Activated naive CD4-positive, alpha-beta T cell treated with anti-CD3 and anti-CD28 coated beads, Interleukin-2, amount 50 U/mL, for 72 hours (primary cell): ENCODE measurements at places on chromosomes 5 and 9. TPM values are rescaled to one million over a fixed set of nuclear protein-coding genes. Genes with fewer than 3 reads are reported as not detected.
A peak's percentile ranks its signal among the peaks of the same experiment; 100 is the strongest.

DNA sequence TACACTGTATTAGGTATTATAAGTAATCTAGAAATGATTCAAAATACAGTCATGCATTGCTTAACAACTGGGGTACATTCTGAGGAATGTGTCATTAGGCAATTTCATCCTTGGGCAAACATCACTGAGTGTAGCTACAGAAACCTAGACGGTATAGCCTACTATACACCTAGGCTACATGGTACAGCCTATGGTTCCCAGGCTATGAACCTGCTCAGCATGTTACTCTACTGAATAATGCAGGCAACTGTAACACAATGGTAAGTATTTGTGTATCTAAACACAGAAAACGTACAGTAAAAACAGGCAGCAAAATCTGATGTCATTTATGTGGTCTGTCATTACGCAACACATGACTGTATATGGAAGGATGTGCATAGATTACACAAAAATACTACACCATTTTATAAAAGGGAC, 96.8 kb downstream of the RAPGEF6 start:
- DNase-seq: no peak

- no peak for DNase-seq
Measured at GRCh38 chr9:70398145-70398556, 16.3 kb downstream of the KLF9 start.

- no peak for DNase-seq
Measured at GRCh38 chr5:79069488-79070349, at the start of the genes BHMT2 and DMGDH. Gene BHMT2 (plus strand): TSS chr5:79069767. CDS start chr5:79069783, 16 bp downstream. Gene DMGDH (minus strand): TSS chr5:79069674. CDS start chr5:79069620, 54 bp downstream.

MARCHF3 gene
- total RNA-seq: 4.8 TPM

DNA sequence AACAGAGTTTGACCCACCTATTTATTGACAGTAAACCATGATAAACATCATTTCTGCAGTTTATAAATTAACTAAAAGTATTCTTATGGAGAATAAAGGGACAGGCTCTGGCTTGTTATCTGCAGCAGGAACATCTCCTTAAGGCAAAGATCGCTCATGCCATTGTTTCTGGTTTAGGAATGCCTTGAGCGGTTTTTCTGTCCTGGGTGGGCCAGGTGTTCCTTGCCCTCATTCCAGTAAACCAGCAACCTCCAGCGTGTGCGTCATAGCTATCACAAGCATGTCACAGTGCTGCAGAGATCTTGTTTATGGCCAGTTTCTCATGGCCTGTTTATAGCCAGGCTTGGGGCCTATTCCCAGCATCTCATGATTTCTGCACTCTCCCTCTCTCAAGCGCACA, 521.7 kb downstream of the HINT1 start:
- DNase-seq: no peak

DNA sequence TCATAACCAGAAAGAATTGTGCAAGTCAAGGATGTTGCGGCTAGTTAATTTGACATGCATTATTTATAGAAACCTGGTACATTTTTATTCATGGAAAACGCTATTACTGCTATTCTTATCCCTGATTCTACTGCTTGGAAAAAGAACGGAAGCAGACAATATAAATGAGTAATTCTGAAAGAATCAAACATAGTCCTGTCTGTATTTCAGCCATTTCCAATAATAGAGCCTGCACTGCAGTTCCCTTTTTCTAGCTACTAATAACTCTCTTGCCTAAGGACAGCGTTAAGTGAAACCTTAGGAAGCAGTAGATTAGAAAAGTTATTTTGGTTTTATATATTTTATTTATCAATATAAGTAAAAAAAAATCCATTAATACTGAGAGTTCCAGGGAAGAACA, 414.9 kb downstream of the CYLC2 start:
- DNase-seq: no peak

GRCh38 chr5:114360816-114361723, 800 bp upstream of the KCNN2 start:
- peak; percentile 2 for DNase-seq

- no peak for DNase-seq
Measured at GRCh38 chr5:122498163-122498562, 186.1 kb downstream of the SNCAIP start.

GRCh38 chr9:9202276-9202675, 1402.7 kb upstream of the DMAC1 start:
- no peak for DNase-seq

DNA sequence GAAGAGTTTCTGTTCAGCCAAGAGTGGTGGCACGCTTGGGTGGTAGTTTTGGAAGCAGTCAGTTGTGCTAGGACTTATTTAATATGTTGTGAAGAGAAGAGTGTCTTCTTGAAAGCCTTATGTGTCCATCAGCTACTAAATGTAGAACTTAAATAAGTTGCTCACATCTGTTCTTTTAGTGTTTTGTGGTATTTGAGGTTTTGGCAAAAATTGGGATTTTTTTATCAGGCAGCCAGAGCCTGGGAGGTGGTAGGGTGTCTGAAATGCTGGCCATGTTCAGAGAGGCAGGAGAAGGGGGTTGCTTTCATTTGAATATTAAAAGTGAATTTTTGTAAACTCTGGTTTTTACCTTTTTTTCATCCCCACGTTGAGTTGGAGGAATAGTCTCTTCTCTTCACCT, 24.2 kb upstream of the ZBTB34 start:
- DNase-seq: no peak

DNA sequence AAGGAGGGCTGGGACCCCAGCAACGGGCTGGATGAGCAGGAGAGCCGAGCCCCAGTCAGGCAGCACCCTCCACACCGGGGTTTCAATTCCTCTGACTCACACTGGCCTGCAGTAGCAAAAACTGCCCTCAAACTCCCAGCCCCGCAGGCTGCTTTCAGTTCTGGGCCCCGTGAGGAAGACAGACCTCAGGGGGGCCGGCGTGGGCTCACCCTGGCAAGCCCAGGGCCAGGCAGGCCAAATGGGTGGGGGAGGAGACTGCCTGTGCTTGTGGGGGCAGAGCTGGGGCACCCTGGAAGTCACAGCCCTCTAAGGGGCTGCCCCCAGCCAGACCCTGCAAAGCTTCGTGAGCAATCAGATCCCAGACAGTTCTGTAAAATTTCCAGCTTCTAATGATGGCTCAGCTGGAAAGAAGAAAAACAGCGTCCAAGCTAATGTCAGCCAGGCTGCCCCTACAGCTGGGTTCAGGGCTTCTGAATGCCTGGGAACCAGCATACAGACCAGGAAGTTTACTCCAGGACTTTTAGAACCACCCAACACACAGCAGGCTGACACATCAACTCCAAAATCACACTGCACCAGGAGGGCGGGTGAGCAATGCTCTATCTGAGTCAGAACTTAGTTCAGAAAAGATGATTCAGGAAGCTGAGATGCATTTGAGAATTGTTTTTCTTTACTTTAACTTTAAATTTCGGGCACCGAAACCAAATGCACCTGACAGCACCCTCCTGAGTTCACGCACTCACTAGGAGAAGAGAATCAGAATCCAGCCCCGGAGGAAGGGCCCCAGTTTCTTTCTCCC, 34.7 kb downstream of the LPCAT1 start:
- no peak for DNase-seq

- peak; percentile 56 for DNase-seq
Measured at GRCh38 chr5:176611435-176611834, 1.5 kb upstream of the GPRIN1 start.

DNA sequence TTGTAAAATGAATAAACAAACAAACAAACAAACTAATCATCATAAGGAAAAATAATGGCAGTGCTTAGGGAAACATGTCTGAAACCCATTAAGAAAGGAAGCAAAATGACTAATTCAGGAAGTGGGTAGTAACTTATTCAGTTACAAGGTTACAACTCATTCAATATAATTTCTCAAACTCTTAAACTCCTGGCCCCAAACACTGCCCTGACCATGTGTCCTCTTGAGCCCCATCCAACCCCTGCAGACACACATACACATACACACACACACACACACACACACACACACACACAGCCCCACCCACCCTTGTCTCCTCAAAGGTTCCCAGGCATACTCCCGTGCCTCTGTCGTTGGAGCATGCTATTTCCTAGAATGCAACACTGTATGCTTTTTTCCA, 193.9 kb downstream of the SEC61B start:
- DNase-seq: no peak

GRCh38 chr5:33827885-33828284, 63.9 kb downstream of the ADAMTS12 start:
- DNase-seq: no peak

CETN3 gene
- total RNA-seq: 40.6 TPM

- DNase-seq: peak; percentile 46
Measured at GRCh38 chr5:10611290-10611689, 47.4 kb downstream of the ANKRD33B start.

DNA sequence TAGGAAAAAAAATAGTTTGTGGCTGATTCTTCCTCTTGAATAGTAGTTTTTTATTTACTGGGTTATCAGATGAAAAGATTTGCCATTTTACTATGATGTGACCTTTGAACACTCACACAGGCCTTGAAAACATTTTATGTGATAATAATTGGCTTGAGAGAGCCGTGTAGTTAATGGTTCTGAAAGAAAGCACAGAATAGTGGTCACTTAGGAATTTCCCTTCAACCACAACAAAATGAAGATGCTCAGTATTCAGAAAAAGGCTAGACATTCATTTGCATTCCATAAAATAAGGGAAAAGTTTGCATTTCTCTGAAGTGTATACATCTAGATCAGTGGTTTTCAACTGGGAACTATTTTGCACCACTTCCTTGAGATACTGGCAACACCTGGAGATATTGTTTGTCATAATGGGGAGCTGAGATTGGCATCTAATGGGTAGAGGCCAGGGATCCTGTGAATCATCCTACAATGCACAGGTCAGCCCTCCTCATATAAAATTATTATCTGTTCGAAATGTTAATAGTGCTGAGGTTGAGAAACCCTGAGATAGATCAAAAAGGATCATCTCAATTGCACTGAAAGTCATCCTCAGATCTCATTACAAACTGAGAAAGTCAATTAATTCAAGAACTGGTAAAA, 446.4 kb upstream of the CCNG1 start:
- no peak for DNase-seq

- DNase-seq: no peak
Measured at GRCh38 chr5:157598350-157598936, 22.9 kb upstream of the ADAM19 start.
